ENCODE measurements at places on chromosomes 6 and 20. TPM values are rescaled to one million over a fixed set of nuclear protein-coding genes. Genes with fewer than 3 reads are reported as not detected.

DNA sequence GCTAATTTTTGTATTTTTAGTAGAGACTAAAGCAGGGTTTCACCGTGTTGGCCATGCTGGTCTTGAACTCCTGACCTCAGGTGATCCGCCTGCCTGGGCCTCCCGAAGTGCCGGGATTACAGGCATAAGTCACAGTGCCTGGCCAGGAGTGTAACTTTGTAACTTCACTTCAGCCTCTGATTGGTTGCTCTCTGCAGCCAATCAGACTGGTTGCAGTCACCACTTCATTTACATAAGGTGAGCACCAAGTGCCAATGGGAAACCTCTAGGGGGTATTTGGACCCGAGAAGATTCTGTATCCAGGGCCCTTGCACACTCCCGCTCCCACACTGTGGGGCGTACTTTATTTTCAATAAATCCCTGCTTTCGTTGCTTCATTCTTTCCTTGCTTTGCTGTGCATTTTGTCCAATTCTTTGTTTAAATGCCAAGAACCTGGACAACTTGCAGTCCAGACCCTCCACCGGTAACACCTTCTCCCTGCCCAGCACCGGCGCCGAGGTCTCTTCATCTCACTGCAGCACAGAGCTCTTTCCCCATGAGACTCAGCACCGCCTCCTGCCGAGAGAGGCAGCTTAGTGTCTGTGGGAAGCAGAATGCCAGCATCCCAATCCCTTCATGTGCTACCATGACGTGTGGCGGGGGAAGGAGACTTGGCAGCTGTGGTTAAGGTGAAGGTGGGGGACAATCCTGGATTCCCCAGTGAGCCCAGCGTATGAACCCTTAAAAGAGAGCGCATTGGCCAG, 14.0 kb upstream of the MRGBP start:
- DNase-seq, result no peak

GRCh38 chr20:57091748-57092111, 174.7 kb downstream of the BMP7 start:
- DNase-seq, result no peak

Gene OXT
- not detected for total RNA-seq

DNA sequence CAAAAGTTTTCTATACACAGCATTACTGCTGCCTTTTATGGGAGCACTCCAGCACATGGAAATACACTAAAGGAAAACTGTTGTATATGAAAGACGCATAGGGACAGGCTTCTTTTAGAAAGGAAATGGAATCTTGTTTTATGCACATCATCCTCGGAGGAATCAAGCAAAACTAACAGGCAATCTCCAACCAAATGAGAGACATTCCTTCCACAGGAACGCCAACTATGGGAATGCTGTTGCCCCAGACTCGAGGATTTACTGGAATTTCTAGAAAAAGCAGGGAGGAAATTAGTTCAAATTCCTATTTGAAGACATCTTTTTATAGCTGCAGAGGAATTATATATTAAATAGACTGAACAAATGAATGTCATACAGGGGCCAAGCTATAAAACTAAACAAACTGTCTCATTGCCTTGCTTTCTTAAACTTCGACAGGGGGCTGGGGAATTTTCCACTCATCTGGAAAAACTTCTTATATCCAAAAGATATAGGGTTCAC, 52.2 kb downstream of the LYRM4 start:
- no peak for DNase-seq

Gene DYNLT1
- total RNA-seq, result 120 TPM

- no peak for DNase-seq
Measured at GRCh38 chr6:26122005-26122388, 34.8 kb downstream of the HFE start.

Gene GPX5
- not detected for total RNA-seq

DNA sequence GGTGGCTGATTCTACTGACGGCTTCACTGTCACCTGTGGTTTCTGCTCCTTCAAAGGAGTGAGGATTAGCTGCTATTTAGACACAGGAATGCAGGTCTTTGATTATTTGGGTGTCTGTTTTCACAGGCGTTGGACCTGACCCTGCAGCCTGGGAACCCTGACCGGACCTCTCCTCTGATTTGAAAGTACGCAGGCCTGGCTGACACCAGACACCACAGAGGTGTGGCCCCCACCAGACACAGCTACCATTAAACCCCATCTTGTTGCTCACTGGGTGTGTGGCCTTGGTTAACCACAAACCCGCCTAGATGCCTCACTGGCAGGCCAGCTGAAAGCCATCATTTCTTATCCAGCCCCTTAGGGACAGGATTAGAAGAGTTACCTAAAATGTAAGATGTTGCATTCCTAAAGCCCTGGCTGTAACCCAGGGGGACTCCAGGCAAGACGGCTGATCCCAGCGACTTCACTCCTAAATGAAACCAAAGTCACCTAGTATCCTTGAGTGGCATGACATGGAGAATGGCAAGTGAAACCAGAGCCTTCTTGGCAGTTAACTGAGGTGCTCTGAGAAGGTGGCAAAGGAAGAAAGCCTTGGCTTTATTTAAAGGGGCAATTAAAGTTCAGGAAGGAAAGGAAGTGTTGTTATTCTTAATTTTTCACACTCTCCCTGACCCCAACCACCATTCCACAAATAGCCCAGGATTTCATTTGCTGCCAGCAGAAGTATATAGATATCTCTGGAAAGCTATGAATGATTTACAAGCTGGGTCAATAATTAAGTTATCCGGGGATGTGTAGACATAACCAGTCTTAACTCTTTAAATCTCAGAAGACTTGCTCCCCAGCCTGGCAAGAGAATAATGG, 169.9 kb downstream of the QRSL1 start:
- peak; percentile 45 for DNase-seq

DNA sequence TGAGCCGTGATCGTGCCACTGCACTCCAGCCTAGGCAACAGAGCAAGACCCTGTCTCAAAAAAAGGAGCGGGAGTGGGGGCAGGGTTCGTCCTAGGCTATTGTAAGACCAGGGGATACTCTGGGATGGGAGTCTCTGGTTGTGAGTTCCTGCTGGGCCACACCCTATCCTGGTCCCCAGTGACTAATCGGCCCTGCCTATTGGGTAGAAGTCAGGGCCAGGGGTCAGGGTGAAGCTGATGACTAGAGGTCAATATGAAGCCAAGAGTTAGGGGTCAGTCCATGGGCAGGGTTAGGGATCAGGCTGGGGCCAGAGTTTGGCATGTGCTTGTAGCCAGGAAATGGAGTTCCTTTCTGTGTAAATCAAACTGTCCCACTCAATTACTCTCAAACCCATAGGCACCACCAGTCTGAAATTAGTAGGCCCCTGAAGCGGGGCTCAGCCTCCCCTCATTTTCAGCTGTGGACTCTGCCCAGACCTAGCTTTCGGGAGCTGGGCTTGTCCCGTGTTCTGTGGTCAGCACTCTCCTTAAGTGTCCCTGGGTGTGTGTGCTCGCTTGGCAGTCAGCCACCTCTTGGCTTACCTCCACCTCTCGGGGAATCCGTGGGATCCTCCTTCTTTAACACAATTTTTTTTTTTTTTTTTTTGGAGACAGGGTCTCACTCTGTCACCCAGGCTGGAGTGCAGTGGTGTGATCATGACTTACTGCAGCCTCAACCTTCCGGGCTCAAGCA, 1.8 kb downstream of the HSPA12B start:
- DNase-seq, result no peak

DNA sequence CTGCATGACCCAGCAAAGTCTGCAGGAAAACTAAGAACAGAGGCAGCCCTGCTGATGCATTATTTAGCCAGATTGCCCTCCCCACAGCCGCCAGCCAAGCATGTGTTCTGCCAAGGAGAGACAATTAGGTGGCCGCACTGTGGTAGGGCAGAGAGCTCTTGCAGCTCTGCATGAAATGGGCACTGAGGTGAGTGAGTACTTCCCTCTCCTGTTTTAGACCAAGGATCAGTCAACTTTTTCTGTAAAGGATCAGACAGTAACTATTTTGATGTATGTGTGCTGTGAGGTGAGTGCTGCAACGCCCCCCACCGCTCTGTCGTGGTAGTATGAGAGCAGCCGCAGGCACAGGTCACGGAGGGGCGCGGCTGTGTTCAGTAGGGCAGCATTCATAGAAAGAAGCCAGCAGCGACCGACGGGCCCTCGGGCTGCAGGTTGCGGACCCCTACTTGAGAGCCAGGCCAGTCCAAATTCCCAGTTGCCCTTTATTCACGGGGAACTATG, 23.8 kb upstream of the FAM50B start:
- no peak for DNase-seq

Gene GSTA2
- total RNA-seq, result not detected

DNA sequence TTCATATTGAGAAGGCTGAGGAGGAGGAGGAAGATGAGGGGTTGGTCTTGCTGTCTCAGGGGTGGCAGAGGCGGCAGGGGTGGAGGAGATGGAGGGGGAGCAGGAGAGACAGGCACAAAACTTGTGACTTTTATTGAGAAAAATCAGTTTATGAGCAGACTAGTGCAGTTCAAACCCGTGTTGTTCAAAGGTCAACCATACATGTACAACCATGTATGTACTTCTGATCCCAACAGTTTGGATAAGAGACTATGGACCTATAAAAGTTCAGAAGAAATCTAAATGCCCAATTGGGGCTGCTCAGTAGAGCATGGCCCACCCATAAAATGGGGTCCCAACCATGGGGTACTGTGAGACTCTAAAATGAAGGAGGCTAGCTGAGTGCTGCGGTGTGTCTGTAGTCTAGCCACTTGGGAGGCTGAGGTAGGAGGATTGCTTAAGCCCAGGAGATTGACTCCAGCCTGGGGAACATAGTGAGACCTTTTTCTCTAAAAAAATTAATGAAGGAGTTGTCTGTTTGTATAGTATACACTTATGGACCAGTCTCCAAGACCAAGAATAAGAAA, 7.6 kb upstream of the SLC22A7 start:
- DNase-seq, result no peak

DNA sequence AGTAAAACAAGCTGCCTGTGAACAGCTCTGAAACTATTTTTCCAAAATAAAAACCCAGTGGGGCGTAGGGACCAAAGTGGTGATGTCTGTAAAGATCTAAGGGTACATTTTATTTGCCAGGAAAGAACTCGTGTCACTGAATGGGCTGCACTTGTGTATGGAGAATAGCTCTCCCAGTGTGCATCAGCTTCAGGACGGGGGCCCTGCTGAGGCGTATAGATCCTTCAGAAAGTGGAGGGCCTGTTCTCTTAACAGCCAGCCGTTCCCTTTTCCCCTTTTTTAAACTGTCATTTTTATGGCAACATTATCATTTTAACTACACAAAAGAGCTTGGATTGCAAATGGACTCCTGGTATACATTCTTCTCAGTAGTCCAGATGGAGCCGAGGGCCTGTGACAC, 137.3 kb downstream of the TMEM242 start:
- DNase-seq, result no peak

- DNase-seq, result no peak
Measured at GRCh38 chr6:54665278-54665677, 181.3 kb upstream of the FAM83B start.

Gene TUBB2B
- total RNA-seq, result not detected

DNA sequence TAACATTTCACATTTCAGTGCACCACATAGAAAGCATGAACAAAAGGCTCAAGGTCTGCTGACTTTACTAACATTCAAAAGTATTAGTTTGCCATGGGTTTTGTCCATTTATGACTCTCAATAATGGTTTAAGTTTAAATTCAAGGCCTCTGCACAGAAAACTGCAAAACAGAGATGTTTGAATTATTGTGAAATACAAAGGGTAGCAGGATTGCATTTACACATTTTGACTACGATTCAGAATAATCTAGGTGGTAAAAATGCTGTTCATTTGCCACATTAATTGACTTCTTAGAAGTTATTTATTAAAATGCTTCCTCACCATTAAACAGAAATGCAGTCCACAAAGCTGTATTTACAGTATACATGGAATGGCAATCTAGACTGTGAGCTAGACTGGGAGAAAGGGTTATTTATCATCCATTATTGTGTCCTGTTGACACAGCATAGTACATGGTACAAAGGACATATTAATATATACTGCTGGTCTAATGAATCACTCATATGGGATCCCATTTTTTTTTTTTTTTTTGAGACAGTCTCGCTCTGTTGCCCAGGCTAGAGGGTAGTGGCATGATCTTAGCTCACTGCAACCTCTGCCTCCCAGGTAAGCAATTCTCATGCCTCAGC, 18.0 kb downstream of the USP49 start:
- DNase-seq, result no peak

Gene SLC17A3
- 0.26 TPM for total RNA-seq

- no peak for DNase-seq
Measured at GRCh38 chr6:42530296-42530695, 33.5 kb upstream of the UBR2 start.

DNA sequence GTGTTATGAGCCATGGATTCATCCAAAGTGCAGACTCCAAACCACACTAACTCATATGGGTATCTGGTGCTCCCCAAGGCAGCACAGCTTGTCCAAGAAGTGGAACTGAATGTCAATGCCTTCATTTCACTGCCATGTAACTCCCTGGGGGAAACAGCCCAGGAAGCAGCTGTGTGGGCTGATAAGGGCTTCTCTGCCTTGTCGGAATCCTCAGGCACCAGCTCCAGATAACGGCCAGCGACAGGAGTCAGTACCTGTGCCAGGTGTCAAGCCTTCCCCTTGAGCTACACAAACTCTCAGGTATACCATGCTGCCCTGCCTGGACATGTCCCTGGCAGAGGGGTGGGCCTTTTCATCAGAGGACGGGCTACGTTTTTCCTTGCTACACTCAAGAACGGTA, 751.9 kb upstream of the CHD6 start:
- DNase-seq, result no peak

GRCh38 chr20:51096582-51097267, 73.8 kb upstream of the KCNG1 start:
- no peak for DNase-seq

DNA sequence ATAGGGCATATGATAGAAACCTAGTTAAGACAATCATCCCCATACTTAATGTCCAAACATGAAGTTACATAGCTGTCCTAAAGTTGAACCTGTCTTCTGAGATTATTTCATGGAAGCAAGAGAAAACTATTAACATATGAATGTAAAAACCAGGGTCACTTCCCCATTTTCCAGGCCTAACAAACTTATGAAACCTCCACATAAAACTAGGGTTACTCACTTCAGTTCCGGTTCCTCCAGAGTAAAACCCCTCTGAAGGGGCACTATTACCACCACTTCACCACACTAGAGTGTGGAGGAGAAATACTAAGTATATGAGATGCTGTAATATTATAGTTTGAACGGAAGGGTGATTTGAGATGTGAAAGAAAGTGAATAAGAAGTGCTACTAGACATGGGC, 14.9 kb downstream of the PRKN start:
- DNase-seq, result no peak

GRCh38 chr20:48562586-48563116, 265.1 kb downstream of the PREX1 start:
- no peak for DNase-seq

GRCh38 chr20:46164254-46164653, 46.1 kb downstream of the CD40 start:
- DNase-seq, result no peak

Measured in activated CD8-positive, alpha-beta memory T cell treated with anti-CD3 and anti-CD28 coated beads, Interleukin-2, amount 10 ng/mL, durations not matched to agents 7 days and 5 days (primary cell).